Neuronal stem cell (in vitro differentiated cells): ENCODE measurements at places on chromosomes 7 and 10.

DNA sequence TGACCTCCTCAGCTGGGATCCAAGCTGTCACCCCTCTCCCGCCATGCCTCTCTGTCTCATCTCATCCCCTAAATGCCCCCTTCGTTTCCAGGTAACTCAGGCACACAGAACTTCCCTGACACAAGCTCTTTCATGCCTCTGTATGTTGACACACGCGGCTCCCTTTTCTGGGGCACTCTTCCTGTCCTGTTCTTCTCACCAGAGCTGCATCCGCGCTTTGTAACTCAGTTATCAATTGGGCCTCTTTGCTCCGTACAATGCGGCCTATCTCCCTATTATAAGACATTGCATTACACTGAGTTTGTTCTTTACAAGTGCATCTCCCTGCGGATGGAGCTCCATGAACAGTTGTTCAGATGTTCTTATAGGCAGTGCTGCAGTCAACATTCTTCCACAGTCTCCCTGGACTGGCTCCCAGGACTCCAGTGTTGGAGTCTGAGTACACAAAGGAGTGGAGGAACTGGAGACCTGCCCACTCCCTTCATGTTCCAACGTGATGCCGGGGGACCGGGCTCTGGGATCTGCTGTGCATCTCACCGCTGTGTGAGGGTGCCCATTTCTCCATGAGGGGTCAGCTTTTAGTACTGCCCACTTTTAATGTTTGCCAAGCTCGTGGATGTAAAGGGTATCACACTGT is 56.9 kb upstream of the TNS3 start:
- no peak for DNase-seq

- DNase-seq = no peak
Measured at GRCh38 chr10:5890452-5890915, 441 bp downstream of the FBH1 start.

DNA sequence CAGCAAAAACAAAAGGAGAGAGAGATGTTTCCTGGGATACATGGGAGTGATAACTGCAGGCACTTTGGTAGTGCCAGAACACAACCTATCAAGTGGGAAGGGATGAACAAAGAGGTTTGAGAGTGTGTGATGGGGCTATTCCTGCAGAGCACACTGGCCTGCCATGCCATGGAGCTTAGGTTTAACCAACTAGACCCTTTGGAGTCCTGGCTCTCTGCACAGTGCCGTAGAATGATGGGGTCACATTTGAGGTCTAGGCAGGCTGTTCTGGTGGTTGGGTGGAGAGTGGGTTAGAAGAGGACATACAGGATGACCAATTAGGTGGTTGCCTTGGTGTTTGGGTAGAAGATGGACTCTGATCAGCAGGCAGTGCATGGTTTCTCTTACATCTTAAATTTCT is 101.9 kb upstream of the HABP2 start:
- no peak for DNase-seq

DNA sequence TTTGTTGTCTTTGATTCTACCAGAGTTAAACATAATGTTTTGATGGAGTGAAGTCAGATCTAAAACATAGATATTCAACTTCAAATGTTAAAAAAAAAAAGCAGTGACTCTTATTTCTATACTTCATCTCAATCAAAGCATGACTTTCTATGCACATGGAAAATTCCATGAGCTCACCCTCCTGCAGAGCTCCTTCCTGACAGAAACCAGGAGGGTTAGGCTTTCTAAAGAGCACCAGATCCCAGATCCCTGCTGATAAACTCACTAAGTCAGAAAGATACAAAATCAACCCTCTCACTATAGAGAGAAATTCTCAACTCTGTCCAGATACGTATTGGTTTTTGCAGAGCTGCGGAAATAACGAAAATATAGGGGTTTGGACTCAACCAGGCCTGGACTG is 122.6 kb downstream of the FAM107B start:
- DNase-seq = no peak

- no peak for DNase-seq
Measured at GRCh38 chr7:21076574-21076973, 289.9 kb upstream of the SP8 start.

GRCh38 chr10:64458306-64458705 is 937.1 kb downstream of the REEP3 start:
- DNase-seq = no peak

GRCh38 chr10:84863675-84864074 is 535.3 kb downstream of the CCSER2 start:
- no peak for DNase-seq

- DNase-seq = no peak
Measured at GRCh38 chr7:95925971-95926370, 153.6 kb downstream of the DYNC1I1 start.

- DNase-seq = no peak
Measured at GRCh38 chr7:38052786-38053185, 125.3 kb upstream of the STARD3NL start.

- no peak for DNase-seq
Measured at GRCh38 chr10:60465801-60466200, 76.1 kb upstream of the ANK3 start.

- DNase-seq = no peak
Measured at GRCh38 chr7:32330602-32331001, 159.6 kb downstream of the LSM5 start.

GRCh38 chr7:157309988-157310668 is 26.7 kb upstream of the DNAJB6 start:
- DNase-seq = no peak

- DNase-seq = no peak
Measured at GRCh38 chr7:75988568-75989499, 5.6 kb downstream of the TMEM120A start.
